Placental pericyte (primary cell): ENCODE measurements at places on chromosomes 4 and X. TPM values are rescaled to one million over a fixed set of nuclear protein-coding genes. Genes with fewer than 3 reads are reported as not detected.

SLC16A2 gene
- 9.0 and 14.5 TPM in 2 replicates for total RNA-seq

CCDC160 gene
- 0.14 and 0.22 TPM in 2 replicates for total RNA-seq

MAGEC1 gene
- total RNA-seq, result not detected in 2 replicates

ANKRD17 gene
- 49.2 and 68.4 TPM in 2 replicates for total RNA-seq

CLNK gene
- not detected in 2 replicates for total RNA-seq

FAM47C gene
- not detected in 2 replicates for total RNA-seq

SHROOM4 gene
- total RNA-seq, result 0.44 and 2.6 TPM in 2 replicates

POU3F4 gene
- total RNA-seq, result not detected in 2 replicates

PFKFB1 gene
- not detected in 2 replicates for total RNA-seq

TMEM154 gene
- 13.3 and 13.6 TPM in 2 replicates for total RNA-seq

PRDM8 gene
- total RNA-seq, result 9.6 and 29.3 TPM in 2 replicates

GLUD2 gene
- total RNA-seq, result 1.1 and 1.7 TPM in 2 replicates

C4orf50 gene
- not detected in 2 replicates for total RNA-seq

DCAF4L1 gene
- total RNA-seq, result under 0.01 TPM in 2 replicates

VCX gene
- total RNA-seq, result not detected in 2 replicates
